ENCODE measurements at places on chromosomes 12 and 14. TPM values are rescaled to one million over a fixed set of nuclear protein-coding genes. Genes with fewer than 3 reads are reported as not detected.
A peak's percentile ranks its signal among the peaks of the same experiment; 100 is the strongest.

- no peak overlapping the region for H3K27ac ChIP-seq
- no peaks in the 10 kb centered on the region for H3K27me3 ChIP-seq
- no peaks in the 10 kb centered on the region for H3K36me3 ChIP-seq
Measured at GRCh38 chr12:10891937-10892336, 7.9 kb upstream of the PRH1 start.

DNA sequence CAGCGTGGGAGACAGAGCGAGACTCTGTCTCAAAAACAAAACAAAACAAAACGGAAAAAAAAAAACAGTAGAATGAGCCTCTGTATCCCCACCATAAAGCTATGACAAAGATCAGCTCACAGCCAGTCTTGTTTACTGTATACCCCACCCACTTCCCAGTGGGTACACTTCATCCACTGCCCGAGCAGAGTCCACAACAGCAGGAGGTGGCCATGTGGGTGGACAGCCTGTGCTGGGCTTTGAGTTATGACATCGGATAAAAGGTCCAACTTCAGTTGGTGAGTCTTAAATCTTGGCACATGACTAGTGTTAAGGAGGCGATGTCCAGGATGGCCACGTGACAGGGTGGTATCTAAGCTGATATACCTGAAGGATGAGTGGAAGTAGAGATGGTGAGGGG lies 34.8 kb upstream of the MAPKAPK5 start:
- H3K27ac ChIP-seq: no peak overlapping the region
- H3K27me3 ChIP-seq: no peaks in the 10 kb centered on the region
- H3K4me1 ChIP-seq: no peaks in the 10 kb centered on the region
- H3K36me3 ChIP-seq: peaks cover 44% of the 10 kb centered on the region
- H3K4me3 ChIP-seq: no peak overlapping the region

GRCh38 chr12:130634866-130635265 lies 81.2 kb downstream of the RIMBP2 start:
- DNase-seq: no peak
- H3K4me3 ChIP-seq: no peak overlapping the region
- H3K4me1 ChIP-seq: peaks cover 8% of the 10 kb centered on the region
- peaks cover 9% of the 10 kb centered on the region for H3K36me3 ChIP-seq

DNA sequence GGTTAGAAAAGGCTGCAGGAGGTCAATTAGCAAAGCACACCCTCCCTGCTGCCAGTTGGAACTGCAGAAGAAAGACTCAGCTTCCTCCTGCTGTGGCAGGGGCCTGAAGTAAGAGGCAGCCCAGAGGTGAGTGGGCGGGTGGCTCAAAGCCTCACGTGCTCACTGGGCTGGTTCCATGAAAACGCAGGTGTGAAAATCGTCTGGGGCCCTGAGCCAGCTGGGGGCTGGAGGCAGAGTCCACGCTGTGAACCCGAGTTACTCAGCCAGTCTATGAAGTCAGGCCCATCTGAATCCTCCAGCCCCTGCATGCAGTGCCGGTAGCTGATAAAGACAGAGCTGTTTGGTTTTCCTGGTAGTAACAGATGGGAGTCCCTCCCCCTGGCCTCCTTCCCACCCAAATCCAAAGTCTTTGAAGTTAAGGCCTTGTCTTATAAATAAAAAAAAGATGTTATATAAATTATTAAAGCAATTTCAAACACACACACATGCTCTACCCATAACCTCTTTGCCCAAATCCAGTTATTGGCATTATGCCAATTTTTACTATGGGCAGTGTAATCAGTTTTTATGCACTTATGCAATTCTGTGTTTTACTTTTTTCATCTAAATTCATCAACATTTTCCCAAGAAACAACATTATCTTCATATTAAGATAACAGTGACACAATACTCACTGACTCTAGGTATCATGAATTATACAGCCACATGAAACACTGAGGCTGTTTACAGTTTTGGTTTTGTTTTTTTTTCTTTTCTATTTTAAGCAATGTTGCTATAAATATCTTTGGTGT lies 57.9 kb upstream of the PNMA1 start:
- H3K36me3 ChIP-seq: no peaks in the 10 kb centered on the region
- no peak overlapping the region for H3K27ac ChIP-seq
- H3K4me1 ChIP-seq: no peaks in the 10 kb centered on the region
- DNase-seq: peak; percentile 85
- H3K27me3 ChIP-seq: no peaks in the 10 kb centered on the region

GRCh38 chr14:53882684-53883083 lies 73.9 kb downstream of the BMP4 start:
- no peaks in the 10 kb centered on the region for H3K27me3 ChIP-seq
- H3K36me3 ChIP-seq: no peaks in the 10 kb centered on the region

- no peak overlapping the region for H3K27ac ChIP-seq
- no peaks in the 10 kb centered on the region for H3K36me3 ChIP-seq
- no peak overlapping the region for H3K4me3 ChIP-seq
- no peaks in the 10 kb centered on the region for H3K27me3 ChIP-seq
Measured at GRCh38 chr12:99004799-99005466, 359.8 kb downstream of the APAF1 start.

DNA sequence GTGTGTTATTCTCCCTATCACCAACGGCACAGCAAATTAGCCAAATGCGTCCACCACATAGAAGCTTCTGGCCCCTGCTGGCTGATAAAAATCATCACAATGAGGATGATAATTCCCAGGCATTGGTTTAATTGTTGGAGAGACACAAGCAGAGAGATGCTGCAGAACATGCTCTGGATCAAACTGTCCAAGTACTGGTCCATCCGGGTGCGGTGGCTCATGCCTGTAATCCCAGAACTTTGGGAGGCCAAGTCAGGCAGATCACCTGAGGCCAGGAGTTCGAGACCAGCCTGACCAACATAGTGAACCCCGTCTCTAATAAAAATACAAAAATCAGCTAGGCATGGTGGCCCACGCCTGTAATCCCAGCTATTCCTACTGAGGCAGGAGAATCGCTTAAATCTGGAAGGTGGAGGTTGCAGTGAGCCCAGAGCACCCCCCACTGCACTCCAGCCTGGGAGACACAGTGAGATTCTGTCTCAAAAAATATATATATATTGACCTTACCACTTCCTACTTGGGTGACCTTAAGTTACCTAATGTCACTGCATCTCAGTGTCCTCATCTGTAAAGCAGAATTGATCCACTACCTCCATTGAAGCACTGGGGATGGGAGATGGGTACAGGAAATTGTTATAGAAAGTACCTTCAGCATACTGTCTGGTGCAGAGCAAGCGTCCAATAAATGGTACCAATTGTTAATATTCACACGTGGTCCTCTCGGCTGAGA lies 83.7 kb upstream of the EGLN3 start:
- no peaks in the 10 kb centered on the region for H3K27me3 ChIP-seq
- H3K27ac ChIP-seq: no peak overlapping the region
- H3K4me1 ChIP-seq: peaks cover 2% of the 10 kb centered on the region
- no peak overlapping the region for H3K4me3 ChIP-seq

DNA sequence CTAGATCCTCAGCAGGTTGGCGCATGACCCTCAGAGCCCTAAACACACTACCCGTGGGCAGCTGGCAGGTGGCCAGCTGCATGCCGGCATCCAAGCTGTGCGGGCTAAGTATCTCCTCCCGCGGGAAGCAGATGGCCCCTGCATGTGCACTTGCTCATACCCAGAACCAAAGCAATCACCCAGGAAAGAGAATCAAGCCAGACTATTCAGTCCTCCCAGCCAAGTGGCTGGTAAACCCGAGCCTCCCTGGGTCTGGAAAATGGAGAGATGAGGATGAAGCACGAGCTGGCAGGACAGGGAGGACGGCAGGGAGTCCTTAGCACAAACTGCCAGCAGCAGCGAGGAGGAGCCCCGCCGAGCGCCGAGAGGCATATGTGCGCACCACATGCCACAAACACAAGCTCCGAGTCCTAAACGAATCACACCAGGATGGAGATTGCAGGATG lies 139.7 kb downstream of the RIMBP2 start:
- 0 out of 3 replicates have a peak, but pooled peaks cover 2% of the 10 kb centered on the region for H3K36me3 ChIP-seq
- no peak overlapping the region for H3K27ac ChIP-seq
- H3K4me1 ChIP-seq: no peaks in the 10 kb centered on the region
- no peak overlapping the region for H3K4me3 ChIP-seq
- no peaks in the 10 kb centered on the region for H3K27me3 ChIP-seq
- DNase-seq: no peak

DNA sequence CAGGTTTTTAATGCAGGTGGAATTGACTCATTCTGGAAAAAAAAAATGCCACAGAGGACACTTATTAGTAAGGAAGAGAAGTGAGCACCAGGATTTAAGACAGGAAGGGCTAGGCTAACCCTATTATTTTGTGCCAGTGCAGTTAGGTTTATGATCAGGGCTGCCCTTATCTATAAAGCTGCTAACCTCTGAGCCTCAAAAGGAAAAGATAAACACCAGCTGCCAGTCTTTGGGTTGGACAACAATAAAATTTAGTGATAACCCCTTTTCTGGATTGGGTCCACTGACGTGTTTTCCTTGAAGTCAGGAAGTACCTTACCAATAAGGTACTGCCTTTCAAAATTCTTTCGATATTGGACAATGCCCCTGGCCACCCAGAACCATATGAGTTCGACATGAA lies 128.9 kb downstream of the NUBPL start:
- H3K27me3 ChIP-seq: no peaks in the 10 kb centered on the region
- H3K4me1 ChIP-seq: no peaks in the 10 kb centered on the region
- DNase-seq: no peak
- H3K27ac ChIP-seq: no peak overlapping the region

- peak; percentile 39 for DNase-seq
- H3K27ac ChIP-seq: no peak overlapping the region
- H3K36me3 ChIP-seq: no peaks in the 10 kb centered on the region
- no peak overlapping the region for H3K4me3 ChIP-seq
- H3K4me1 ChIP-seq: no peaks in the 10 kb centered on the region
Measured at GRCh38 chr14:74978416-74978947, 23.1 kb upstream of the PGF start.

DNA sequence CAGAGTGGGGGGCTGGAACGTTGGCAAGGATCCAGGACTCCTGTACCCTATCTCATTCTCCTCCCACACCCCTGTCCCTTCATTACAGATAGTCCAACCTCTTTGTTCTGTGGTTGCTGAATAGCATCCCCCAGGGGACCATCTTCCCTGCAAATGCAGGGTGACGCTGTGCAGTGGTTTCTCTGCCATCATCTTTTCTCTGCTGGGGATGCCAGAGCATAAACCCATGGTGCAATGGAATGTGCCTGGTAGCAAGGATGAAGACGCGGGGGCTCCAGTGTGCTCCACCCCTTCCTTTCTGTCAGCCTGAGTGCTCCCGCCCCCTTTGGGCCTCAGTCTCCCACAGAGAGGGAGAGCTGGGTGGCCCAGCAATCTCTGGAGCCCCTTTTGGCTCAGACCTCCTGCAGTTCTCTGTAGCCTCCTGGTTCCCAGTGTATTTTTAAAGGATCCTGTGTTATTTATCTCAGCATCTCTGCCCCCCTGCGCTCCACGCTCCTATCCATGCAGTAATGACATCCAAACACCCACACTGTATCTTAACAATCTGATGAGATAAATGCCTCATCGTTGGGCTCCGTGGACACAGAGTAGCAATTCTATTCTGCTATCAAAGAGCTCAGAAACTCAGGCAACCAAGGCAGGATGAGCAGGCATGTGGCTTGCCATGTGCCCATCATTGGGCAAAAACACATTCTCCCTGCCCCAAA lies 212.8 kb downstream of the CACNA1C start:
- no peaks in the 10 kb centered on the region for H3K27me3 ChIP-seq
- H3K36me3 ChIP-seq: no peaks in the 10 kb centered on the region
- H3K4me1 ChIP-seq: no peaks in the 10 kb centered on the region
- H3K4me3 ChIP-seq: no peak overlapping the region

- peaks cover 5% of the 10 kb centered on the region for H3K4me1 ChIP-seq
- no peak overlapping the region for H3K27ac ChIP-seq
- no peaks in the 10 kb centered on the region for H3K36me3 ChIP-seq
- DNase-seq: no peak
Measured at GRCh38 chr12:124832856-124833255, 30.8 kb downstream of the SCARB1 start.

DNA sequence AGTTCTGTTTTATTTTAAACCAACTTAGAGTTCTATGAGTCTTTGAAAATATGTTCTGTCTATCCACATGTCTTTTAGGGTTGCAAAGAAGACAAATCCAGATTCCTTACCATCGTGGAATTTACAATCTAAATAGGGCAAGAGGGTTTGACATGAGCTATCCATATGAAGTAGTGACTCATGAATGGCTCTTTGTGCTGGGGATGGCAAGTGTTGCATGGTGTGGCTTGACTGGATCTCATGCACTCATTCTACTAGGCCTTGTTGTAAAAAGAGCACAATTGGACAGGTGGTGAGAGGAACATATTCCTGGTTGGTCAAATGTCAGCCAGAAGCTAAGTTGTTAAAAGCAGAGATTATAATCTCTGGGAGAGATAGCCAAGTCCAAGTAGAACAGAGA lies 509.1 kb downstream of the DIO2 start:
- no peaks in the 10 kb centered on the region for H3K27me3 ChIP-seq
- no peak overlapping the region for H3K27ac ChIP-seq
- no peak overlapping the region for H3K4me3 ChIP-seq
- no peaks in the 10 kb centered on the region for H3K4me1 ChIP-seq

- no peaks in the 10 kb centered on the region for H3K36me3 ChIP-seq
- H3K4me3 ChIP-seq: peak overlapping the region; percentile 56
- no peak overlapping the region for H3K27ac ChIP-seq
- peak; percentile 46 for DNase-seq
- peaks cover 32% of the 10 kb centered on the region for H3K27me3 ChIP-seq
Measured at GRCh38 chr12:41189395-41190251, 1.5 kb downstream of the PDZRN4 start.

Gene COL2A1
- total RNA-seq: 10.8 TPM

Gene VWF
- total RNA-seq: 0.35 TPM

Gene NRXN3
- total RNA-seq: 1.5 TPM

Gene SLCO1C1
- not detected for total RNA-seq

Gene OR4Q3
- total RNA-seq: not detected

Gene EMP1
- 0.75 TPM for total RNA-seq

Gene SLC25A21
- 7.1 TPM for total RNA-seq

Gene DPPA3
- total RNA-seq: 2.0 TPM

Gene FAM181A
- total RNA-seq: not detected

Gene DACT1
- 4.6 TPM for total RNA-seq
